CD4-positive, alpha-beta T cell treated with Interleukin-2 at 100 ng/mL for 4 hours (primary cell): ENCODE measurements at places on chromosomes 1 and 21.

GRCh38 chr1:115282807-115283208 is 55.2 kb downstream of the NGF start:
- DNase-seq = no peak

DNA sequence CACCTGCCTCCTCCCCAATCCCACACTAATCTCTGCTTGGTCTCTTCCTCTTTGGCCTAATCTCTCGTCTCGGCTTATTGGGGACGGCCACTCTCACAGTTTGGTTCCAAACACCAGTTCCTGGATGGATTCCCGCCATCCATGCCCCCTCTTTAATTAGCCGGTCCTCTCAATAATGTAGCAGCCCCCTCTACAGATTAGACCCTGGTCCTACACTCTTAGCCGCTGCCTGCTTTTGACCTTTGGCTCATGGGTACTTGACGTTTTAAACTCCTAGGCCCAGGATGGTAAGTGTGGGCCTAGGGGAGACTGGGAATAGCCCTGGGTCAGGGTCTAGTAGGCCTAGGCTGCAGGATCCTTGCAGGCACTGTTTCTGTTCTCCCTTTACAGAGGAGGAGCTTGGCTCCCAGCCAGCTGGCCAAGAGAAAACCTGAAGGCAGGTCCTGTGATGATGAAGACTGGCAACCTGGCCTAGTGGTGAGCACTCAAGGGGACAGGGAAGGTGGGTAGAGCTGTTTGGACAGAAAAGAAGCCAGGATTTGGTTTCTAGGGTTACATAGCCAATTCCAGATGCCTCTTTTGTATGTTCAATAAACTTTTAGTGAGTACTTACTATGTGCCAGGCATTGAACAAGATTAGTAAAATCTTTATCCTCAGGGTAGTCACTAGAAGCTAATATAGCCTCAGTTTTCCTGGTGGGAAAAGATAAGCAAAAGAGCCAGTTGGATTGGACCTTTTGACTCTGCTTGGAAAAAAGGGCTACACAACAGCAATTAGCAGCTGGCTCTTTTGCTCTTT is 758 bp downstream of the RAD54L start:
- DNase-seq = no peak

DNA sequence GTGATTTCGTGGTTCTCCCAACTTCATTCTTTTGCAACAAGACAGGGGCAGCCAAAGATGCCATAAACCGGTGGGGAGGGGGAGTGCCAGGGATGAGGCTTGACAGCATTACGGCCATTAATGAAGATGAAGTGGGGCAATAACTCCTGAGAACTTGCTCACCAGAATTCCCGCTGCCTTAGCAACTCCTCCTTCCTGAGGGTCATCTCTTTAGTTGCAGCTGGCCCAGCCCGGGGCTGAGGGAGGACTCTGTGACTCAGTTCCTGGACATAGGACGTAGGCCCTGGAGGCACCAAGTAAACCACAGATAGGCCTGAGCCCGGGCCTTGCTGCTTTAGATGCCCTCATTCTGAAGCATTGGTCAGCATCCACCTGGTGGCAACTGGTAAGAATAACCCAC is 330.2 kb downstream of the RRAGC start:
- DNase-seq = no peak

GRCh38 chr1:217088521-217089284 is 365.5 kb upstream of the ESRRG start:
- DNase-seq = no peak

DNA sequence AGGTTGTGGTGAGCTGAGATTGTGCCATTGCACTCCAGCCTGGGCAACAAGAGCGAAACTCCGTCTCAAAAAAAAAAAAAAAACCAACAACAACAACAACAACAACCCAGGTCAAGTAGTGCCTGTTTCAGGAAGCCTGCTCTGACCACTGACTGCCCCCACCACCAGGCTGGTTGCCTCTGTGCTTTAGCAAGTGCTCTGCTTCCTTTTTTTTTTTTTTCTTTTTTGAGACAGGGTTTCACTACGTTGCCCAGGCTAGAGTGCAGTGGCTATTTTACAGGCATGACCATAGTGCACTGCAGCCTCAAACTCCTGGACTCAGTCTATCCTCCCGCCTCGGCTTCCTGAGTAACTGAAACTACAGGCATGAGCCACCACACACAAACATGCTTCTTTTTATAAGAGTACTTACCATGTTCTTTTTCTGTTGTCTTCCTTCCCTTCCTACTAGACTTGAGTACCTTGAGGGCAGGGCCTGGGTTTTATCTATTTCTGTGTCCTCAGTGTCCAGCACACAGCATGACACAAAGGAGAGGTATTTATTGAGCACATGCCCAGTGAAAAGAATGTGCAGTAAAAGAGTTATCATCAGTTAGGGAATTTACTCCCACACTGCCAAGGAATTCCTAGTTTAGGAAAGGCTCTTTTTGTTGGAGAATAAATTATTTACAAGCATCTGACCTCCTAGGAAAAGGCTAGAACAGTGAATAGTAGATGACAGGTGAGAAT is 9.9 kb upstream of the COA7 start:
- no peak for DNase-seq
